ENCODE measurements at places on chromosomes 16 and 17.

DNA sequence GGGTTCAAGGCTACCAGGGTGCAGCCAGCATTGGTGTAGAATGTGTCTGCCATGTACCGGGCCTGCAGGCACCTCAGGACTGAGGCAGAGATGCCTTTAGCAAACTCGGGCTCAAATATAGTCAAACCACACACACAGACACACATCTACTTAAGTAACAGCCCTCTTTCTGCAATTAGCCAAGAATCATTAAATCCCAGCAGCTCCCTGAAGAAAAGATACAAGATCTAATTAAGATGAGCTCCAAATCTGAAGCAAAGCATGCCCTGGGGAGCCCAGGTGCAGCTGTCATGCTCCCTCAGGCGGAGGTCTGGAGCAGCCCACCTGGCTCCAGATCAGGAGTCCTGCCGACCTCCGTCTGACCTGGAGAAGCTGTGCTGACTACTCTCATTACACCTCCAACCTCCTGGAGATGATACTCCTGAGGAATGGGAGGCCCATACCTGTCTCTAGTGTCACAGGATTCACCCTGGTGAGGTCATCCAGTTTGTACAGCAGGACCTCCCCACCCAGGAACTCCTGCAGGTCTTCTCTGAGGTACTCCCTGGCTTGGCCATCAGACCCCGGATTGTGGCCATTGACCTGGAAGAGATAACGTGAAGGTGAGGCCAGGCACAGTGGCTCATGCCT is 6.9 kb downstream of the MYO19 start:
- DNase-seq, result no peak

DNA sequence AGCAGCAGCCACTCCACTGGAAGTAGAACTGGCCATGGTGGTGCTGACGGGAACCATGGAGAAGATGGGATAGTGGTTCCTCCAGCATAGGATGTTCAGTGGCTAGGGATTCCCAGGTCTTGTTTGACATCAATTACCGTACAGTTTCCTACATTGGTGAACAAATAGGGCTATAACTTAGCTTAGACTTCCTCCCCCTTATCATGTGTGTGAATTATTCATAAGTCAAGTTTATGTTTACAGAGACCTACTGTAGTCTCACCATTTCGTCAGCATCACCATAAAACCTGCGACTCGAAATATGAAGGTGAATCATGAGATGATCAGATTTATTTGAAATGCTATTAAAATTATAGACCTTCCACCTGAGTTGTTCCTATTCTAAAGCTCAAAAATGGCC is 1.2 kb downstream of the KRTAP2-3 start:
- no peak for DNase-seq

GRCh38 chr16:71853413-71853812 is 7.6 kb downstream of the ATXN1L start:
- no peak for DNase-seq

DNA sequence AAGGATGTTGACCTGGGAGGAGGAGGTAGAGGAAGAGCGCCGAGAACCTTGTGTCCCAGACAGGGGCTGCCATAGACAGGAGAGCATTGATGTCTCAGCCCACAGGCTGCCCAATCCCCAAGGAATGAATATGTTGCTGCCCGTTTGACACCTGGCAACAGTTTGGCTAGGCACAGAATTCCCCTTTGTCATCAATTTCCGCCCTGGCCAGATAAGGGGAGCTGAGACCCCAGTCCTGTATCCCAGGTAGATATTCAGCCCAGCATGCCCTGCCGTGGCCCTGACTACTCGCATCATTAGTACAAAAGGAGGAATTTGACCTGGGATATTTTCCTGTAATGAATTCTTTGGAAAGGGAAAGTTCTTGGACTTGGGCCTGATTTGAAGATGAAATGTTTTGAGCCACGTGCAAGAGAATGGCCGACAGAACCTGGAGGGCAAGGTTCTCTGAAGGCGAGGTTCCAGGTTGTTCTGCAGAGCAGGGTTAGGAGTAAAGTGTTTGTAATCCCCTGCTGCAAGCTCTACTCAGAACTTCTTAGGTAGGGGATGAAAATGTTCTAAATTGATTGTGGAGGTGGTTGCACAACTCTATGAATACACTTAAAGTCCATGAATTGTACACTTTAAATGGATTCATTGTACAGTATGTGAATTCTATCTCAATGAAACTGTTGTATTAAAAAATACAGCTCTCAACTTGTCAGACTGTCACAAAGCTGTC is 108.8 kb downstream of the SOCS1 start:
- no peak for DNase-seq

DNA sequence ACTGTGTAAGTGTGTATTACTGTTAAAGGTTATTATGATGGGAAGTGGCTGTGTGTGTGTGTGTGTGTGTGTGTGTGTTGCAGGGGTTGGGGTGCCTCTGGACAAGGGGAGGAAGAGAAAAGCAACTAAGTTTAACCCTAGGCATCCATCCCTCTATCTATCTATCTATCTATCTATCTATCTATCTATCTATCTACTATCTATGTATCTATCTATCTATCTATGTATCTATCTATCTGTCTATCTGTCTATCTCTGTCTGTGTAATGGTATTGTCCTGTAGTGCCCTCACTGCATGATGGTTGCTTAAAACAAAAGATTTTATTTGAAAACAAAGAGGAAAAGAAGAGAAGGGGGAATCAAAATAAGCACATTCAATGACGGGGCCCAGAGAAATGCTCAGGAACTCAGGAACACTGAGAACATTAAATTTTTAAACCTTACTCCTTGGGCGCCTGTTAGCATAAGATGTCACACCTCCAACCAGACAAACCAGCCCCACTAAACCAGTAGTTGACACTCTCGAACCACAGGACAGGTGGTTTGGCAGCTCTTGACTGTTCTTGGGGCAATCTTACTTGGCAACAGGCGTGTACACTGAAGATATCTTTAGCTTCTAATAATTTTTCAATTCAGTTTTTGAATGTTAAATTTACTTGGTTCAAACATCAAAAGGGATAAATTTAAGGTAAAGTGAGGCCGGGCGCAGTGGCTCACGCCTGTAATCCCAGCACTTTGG is 5.1 kb upstream of the RPL26 start:
- DNase-seq, result no peak

DNA sequence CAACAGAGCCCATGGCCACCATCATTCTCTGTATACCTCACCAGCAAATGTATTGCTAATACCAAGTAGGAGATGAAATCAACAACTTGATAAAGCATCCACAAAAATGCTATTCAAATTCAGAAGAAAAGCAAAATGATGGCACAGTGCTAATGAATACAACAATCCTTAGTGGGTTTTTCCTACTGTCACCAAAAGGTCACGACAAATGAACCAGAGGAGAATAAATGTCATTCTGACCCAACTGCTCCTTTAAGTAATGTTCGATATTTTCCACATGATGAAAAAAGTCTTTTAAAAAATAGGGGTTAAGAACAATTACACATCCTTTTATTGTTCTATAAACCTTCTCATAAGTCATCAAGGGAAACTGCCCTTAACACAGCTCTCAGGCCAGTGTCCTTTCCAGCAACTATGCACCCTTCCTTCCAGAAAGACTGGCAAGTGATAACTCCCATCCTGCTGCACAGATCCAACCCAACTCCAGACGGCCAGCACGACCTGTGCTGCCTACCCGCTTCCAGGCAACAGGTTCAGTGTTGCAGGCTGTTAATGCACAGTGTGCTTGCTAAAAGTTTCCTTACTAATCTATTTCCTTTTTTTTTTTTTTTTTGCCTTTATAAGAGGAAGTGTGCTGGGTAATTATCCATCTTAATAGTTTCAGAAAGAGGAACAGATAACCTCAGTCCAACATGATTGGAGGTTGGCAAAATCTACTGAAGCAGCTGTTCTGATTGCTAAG is 15.4 kb downstream of the FBXO31 start:
- DNase-seq, result no peak

- no peak for DNase-seq
Measured at GRCh38 chr17:76208120-76208519, 32.2 kb downstream of the RNF157 start.

- no peak for DNase-seq
Measured at GRCh38 chr16:89826531-89827382, 1.5 kb upstream of the SPIRE2 start.

DNA sequence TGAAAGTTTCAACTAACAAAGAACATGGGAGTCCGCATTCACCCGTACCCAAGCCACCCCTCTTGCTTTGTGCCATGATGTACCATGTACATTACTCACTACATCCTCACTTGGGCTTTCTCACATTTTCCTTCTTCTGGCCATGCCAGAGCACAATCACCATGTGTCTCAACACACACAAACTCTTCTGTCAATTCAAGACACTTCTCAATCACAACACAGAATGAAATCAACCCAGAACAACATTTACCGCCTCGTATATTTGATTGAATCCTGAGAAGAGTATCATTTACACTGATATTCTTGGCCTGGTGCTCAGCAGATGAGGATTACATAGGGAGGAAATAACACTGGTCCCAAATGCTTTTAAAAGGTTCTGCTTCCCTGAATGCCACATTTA is 4.5 kb downstream of the ADAMTS18 start:
- DNase-seq, result no peak

GRCh38 chr17:64230791-64231408 is 32.2 kb downstream of the TEX2 start:
- DNase-seq, result peak; percentile 17

- no peak for DNase-seq
Measured at GRCh38 chr16:6038941-6039645, 941.5 kb upstream of the EEF2KMT start.

DNA sequence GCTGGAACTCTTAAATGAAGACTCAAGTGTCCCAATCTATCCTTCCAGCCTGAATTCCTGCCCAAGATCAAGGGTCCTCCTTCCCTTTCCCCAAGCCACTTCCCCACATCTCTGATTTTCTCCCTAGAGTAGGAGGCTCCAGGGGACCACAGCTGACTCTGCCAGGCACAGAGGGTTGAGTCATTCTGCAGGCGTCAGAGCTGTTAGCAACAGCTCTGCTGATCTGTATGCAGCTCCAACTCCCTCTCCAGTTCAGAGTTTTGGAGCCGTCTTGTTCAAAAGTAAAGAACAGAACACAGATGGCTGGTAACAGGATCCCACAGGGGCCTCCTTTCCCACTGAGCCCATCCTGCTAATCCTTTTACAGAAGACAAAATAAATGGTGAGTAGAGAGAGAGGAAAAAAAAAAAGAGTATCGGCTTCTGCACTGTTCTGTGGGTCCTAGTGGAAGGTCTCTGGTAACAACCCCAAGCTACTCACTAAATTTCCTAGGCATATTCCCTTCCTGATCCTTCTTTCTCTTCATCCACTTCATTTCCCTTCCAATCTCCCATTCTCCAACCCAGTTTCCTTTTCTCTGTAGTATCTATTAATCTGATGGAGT is 13.4 kb upstream of the TAOK1 start:
- DNase-seq, result peak; percentile 78

DNA sequence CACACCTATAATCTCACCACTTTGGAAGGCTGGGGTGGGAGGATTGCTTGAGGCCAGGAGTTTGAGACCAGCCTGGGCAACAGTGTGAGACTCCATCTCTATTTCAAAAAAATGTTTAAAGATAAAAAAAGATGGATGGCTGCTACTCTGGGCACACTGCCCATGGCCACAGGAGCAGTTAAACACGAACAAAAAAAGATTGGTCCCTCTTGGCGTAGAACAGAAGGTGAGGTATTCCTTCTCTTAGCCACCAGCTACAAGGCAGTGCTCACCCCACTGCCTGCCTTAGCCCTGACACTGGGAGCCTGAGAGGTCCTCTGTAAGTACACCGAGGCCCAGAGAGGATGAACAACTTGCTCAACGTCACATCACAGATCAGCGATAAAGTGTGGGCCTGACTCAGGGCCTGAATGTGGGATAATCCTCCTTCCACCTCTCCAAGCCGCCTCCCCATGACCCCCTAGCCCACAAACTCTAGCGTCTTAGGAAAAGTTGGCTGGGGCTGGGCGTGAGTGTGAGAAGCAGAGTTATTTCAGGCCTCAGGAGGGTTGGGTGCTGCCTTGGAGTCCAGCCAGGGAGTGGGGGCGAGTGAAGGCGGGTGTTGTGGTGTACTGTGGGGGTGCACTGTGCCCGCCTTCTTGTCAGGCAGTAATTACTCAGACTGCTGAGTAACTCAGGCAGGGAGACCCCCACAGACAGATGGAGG is 2.3 kb upstream of the DPH1 start:
- DNase-seq, result no peak

DNA sequence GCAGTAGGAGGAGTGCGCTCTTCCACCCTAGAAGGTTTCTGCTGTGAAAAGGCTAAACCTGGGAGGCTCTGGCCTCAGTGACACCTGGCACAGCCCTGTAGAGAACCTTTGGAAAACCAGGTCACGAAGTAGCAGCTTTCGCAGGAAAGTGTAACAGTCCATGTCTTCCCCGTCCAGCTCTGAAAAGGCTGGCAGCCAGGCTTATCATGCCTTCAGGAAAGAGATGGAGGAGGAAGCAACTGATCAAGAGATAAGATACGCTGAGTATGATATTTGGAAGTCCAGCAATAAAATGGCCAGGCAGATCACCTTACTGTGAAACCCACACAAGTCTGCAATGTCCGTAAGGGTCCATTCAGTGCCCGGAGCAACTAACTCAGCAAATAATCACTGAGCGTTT is 22.3 kb downstream of the TUBD1 start:
- DNase-seq, result no peak

DNA sequence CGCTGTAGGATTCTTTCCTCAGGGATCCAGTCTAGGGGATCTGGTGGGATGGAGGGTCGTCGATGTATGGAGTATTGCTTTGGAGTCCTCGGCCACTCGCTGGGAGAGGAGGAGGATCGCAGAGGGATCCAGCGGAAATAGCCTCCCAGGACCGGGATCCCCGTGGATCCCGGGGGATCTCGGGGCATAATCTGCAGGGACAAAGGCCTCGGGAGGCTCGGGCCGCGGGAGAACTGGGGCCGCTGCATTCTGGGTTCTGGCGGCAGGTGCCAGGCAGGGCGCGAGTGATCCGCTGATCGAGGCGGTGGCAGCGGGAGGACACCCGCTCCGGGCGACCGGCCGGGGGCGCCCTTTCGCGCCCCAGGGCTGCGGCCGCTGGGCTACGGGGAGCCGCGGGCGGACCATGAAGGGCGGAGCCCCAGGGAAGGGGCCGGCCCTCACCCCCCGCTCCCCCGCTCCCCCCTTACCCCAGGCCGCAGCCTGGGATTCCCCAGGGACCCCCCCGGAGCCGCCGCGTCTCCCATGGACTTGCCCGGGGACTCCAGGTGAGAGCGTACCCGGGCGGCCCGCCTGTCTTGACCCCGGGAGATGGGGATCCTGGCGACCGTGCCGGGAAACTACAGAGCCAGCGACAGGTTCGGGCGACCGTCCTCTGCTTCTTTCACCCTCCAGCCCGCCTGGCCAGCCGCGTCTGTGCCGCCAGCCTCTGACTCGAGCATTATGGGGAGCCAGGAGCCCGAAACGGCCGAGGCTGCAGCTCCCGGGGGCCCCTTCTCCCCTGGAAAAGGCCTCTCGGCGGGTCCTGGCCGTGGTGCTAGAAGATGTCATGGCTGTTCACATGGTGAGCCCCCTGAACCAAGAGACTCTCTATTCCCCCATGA is 604 bp downstream of the PRR14 start:
- peak; percentile 65 for DNase-seq

GRCh38 chr17:61063528-61063927 is 336.1 kb upstream of the TBX2 start:
- DNase-seq, result no peak

GRCh38 chr16:79286646-79287423 is 313.7 kb downstream of the MAF start:
- DNase-seq, result no peak
